ENCODE measurements at places on chromosomes 2 and 18.

- DNase-seq = no peak
These were observed 26.1 kb downstream of the SLC39A10 start for GRCh38 chr2:195683174-195683573.

- DNase-seq = no peak
These were observed 195.9 kb downstream of the SH3RF3 start for GRCh38 chr2:109324861-109325260.

DNA sequence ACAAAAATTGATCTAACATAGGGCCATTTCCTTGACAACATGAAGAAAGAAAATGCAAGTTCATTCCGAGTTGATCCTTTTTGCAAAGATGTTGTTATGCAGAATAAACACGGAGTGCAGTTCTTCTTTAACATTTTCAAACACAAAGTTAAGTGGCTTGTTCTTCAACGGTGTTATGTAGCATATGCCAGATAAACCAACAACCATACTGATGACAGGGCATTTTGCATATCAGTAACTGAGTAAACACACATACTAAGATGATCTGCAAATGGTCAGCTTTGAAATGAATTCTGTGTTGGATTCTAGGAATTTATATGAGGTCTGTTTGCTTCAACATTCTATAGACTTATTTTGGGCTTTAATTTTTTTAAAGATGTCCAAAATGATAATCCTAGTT lies 266.4 kb downstream of the GPD2 start:
- DNase-seq = no peak

- no peak for DNase-seq
These were observed 12.2 kb downstream of the RETSAT start for GRCh38 chr2:85342156-85342555.

DNA sequence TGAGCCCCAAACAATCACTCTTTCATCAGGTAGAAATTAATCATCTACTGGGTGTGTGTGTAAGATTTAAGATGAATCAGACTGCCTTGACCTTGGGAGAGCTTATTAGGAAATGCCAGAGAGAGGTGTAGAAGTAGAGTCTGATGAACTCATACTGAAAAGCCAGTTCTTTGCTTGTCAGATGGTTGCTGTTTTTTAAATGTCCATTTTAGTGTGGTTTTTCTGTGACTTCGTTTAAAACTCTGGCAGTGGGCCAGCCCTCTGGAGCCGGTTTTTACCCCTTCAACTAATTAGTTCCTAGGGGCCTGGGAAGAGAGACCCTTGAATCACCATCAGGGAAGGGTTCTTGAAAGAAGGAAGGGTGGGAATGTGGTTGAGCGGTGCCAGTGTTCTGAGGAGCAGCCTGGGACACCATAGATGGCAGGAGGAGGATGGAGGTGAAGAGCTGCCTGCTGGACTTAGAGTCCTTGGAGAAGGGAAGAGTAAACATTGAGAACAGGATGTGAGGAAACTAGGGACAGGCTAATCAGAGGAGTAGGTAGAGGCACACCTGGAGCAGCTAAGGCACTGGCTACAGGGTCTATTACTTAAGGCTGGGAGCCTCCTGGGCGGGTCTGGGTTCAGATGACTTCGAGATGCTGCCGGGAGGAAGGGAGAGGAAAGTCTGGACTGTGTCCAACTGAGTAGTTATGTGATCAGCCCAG lies 66.1 kb downstream of the LRRFIP1 start:
- no peak for DNase-seq

- no peak for DNase-seq
These were observed 296.2 kb upstream of the SPRED2 start for GRCh38 chr2:65728477-65729180.

DNA sequence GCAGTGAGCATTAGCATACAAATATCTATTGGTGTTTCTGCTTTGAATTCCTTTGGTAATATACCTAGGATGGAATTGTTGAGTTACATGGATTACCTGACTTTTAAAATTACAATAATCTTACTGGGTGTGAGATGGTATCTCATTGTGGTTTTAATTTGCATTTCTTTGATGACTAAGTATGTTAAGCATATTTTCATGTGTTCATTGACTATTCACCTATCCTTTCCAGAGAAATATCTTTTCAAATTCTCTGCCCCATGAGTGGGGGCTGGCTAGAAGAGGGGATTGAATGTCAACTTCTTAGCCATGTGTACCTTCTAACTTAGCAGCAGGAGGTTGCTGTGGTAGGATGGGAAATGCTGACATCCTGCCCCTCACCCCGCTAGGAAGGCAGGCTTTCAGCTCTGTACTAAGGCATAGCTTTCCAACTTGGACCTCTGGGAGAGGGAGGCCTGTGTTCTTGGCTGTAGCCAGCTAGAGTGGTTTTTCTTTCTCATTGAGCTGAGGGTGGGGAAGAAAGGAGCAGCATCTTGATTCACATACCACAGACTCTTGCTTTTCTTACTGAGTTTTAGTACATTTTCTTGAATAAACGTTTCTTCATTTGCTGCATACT lies 63.3 kb upstream of the TTC27 start:
- DNase-seq = no peak

DNA sequence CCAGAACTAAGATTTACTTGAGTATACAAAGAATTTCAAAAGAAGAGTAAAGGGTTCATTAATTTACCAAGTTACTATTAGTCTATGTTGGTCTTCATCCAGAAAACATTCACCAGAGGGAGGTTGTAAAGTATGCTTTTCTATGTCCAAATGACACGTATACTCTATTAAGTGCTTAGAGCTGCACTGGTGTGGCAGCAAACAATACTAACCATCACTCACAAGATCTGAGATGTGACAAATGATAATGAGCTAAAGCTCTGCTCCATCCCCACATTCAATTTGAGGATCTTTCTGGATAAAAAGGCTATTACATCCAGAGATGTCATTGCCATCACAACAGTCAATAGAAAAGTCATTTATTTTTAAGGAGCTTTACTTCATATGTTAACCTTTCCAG lies 926.5 kb upstream of the KLHL29 start:
- DNase-seq = no peak

DNA sequence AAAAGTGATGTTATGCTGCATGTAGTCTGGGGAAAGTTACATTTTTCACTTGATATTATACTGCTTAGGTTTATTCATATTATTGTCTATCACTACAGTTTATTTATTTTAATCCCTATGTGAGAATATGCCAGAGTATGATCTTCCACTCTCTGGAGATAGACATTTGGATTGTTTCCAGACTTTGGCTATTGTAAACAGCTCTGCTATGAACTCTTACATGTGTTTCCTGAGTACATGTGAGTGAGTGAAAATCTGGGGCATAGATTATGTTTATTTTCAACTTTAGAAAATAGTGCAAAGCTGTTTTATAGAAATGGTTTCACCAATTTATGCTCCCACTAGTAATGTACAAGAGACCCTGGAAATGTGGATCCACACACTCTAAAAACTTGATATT lies 49.0 kb upstream of the EPAS1 start:
- DNase-seq = no peak
